ENCODE measurements at places on chromosomes 5 and 9. TPM values are rescaled to one million over a fixed set of nuclear protein-coding genes. Genes with fewer than 3 reads are reported as not detected.

DNA sequence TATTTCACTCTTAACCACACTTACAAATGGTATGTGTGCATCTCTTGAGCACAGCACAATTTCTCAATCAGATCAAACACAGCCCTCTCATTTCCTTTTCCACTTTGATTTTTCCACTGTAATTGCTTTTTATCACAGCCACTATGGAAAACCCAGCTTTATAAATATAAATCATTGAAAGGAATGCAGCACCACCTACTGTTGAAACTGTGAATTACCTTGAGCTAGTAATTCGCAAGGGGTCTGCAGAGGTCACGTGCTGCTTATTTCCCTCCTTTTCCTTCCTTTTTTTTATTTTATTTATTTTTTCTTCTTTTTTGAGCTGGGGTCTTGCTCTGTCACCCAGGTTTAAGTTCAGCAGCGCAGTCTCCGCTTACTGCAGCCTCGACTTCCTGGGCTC, 76.9 kb downstream of the CDH6 start:
- peak; percentile 7 for DNase-seq

DNA sequence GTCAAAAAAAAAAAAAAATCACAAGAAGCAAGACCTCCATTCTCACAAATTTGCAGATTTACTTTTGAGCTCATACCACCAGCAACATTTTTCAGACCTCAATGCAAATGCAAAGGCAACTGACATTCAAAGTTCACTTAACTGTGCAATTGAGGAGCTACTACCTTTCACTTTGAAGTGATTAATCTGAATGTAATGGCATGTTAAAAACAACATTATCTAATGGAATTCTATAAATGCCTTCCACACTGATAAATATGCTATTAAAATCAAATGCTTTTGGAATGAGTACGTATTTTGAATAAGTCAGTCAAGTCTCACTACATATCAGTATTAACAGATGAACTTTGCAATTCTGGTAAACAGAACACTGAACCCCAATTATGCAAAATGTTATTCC, 32.3 kb downstream of the UBQLN1 start:
- DNase-seq = no peak

- DNase-seq = no peak
These were observed 747.3 kb upstream of the C9orf72 start for GRCh38 chr9:28320616-28321015.

GRCh38 chr5:114325541-114325940, 36.3 kb upstream of the KCNN2 start:
- no peak for DNase-seq

GRCh38 chr5:33346534-33346933, 94.2 kb upstream of the TARS1 start:
- DNase-seq = no peak

DNA sequence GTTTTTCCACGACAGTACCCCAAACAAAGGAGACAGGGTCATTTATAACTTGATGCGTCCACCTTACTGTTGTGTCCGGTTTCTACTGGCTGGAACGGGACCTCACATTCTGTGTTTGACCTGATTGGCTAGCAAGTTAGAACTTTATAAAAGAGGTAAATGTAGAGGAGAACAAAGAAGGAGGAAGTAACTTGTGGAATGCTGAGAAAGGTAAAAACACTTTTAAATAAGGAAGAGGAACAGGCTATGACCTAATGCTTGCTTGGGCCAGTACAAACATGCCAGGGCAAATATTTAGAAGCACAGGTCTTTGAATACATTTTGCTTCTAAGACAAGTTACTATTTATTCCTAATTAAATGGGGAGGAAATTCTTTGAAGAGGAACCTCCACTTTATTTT, 251.6 kb downstream of the KIAA0825 start:
- DNase-seq = no peak

- DNase-seq = no peak
These were observed at the start of gene TNC for GRCh38 chr9:115117999-115118878. TNC (minus strand) TSS chr9:115118157; CDS start chr9:115091018, 27,139 bp downstream.

GRCh38 chr5:82597437-82597836, 319.3 kb upstream of the RPS23 start:
- DNase-seq = no peak

DNA sequence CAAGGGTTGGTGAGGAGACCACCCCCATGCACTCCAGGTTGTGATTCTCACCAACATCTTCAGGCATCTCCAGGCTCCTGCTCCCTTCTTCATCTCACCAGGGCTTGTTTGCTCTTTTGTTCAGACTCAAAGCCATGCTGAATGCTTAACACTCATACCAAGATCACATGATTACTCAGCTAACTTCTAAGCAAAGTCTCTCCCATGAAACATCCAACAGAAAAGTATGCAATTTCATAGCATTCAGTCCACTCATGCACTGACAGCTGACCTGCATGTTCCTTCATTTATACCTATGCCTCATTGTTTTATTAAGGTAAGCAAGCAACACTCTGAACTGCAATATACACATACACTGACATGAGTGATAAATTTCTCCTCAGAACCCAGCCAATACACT, 69.0 kb downstream of the SHC3 start:
- no peak for DNase-seq

DNA sequence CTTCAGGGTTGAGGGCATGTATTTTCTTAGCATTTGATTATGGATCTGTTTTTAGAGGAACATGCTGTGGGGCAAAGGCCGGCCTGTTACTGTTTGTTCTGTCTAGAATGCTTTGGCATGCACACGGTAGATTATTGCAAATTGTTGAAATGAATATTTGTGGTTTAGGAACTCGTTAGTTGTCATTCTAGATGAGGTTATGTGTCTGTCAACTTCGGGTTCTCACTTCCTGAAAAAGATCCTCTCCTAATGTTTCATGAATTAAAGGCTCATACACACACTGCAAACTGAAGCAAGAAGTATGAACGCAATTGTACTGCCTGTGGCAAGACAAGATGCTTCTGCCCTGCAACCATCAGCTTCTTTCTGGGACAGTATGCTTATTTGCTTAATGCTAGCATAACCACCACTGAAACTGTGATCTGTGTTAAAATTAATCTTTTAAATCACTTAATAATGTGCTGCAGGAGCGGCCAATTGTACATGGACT, 99.6 kb downstream of the BASP1 start:
- no peak for DNase-seq

GRCh38 chr5:151663617-151664293, 23.0 kb downstream of the SPARC start:
- no peak for DNase-seq

GRCh38 chr5:140043508-140043872, 391 bp upstream of the NRG2 start:
- DNase-seq = no peak

DNA sequence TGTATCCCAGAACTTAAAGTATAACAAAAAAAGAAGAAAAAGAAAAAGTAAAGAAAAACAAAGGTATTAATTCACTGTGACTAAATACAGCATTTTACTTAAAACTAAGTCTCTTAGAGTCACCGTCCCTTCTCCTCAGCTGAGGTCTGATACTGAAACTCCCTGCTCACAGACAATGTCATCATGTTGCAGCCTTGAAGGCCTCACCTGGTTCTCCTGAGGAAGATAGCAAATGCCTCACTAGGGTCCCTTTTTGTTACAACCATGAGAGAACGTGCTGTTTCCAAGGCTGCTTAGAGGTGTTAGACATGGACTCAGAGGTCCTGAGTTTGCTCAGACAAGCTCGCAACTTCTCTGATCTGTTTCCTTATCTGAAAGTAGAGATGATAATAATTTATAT, 357.2 kb downstream of the MTRR start:
- no peak for DNase-seq

DNA sequence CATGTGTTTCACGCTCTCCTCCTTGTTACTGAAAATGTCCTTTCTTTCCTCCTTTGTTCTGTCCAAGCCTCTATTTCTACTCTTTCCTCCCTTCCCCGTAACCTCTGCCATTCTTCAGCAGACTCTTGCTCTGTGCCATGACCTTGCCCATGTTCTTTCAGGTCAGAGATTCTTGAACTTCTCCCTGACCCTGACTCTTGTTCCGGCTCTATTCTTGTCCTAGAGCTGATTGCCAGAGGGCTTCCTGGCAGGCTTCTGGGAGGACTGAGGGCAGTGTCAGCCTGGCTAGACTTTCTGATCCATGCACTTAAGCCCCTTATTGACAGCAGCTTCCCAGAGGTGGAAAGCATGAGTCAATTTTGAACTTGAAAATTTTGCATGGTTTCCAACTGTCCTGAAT, 174.2 kb downstream of the TMEM161B start:
- no peak for DNase-seq

GRCh38 chr9:136720898-136721338, 8.5 kb downstream of the DIPK1B start:
- no peak for DNase-seq

Gene CNTLN
- 6.4 TPM for total RNA-seq

Gene ARHGEF39
- 7.5 TPM for total RNA-seq
